ENCODE measurements at places on chromosomes 1 and 21.

DNA sequence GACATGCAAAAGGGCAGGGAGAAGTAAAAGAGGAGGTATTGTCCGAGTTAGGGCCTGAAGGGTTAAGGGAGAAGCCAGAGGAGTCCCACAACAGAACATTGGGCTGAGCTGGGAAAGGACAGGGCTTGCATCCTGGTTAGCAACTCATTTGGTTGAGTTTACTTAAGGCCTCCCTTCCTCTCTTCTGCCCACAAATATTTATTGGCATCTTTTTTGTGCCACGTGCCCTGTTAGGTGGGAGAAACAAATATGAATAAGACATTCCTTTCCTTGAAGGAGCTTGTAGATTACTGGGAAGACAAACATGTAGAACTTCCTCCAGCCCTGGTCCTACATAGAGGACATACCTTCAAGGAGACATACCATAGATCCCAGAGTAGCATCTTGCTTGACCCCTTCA is 53.0 kb upstream of the PRELP start:
- DNase-seq = no peak

- DNase-seq = no peak
These were observed 42.6 kb upstream of the USP25 start for GRCh38 chr21:15687208-15687607.

DNA sequence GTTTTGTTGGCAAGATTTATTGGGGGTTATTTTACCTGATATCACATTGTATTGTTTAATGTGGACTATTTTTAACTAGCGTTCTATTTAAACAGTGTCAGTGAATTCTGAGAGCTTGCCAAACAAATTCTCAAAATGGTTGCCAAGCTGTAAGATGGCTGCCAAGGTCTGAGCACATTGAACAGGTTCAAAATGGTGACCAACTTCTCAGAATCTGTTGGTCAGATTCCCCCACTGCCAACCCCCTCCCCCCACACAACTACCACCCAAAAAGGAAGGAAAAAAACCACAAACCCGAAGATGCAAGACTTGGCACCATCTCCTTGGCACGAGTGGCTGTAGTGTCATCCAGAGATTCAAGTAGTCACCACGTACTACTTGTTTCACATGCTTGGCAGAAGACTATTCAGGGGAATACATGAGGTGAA is 159.1 kb downstream of the NFIA start:
- DNase-seq = no peak

GRCh38 chr1:66699213-66699612 is 53.0 kb upstream of the DYNLT5 start:
- DNase-seq = no peak

DNA sequence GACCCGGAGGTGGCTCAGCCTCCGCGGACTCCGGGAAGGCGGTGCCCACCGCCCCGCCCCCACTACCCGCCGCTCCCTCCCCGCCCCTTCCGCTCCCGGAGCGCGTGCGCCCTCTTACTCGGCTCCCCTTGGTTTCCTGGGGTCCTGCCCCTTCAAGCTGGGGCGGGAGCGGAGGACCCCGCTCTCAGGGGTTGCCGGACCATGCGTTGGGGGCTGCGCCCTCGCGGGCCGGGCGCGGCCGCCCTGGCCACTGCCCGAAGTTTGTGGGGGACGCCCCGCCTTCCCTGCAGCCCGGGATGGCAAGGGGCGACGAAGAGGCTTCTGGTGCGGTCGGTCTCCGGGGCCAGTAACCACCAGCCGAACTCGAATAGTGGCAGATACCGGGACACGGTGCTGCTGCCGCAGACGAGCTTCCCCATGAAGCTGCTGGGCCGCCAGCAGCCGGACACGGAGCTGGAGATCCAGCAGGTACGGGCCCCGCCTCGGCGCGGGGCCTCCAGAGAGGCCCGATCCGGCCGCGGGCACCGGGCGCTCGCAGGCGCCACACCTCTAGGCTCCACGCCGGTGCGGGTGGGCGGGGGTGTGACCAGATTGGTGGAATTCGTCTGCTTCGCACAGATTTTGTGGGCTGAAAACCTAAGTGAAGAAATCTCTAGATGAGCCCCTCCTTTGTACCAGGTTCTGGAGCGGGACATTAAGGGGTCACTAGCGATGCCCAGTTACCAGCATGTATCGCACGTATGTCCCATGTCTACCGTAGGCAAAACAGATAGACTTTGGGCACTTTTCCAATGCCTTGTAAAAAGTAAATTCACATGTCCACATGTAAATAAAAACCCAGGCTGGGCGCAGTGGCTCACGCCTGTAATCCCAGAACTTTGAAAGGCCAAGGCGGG is at the start of gene IARS2:
Gene IARS2 (plus strand): TSS at position 117 of the 896 bp plus-strand sequence. CDS start 85 bp downstream, at position 202.
- peak; percentile 96 for DNase-seq

- no peak for DNase-seq
These were observed 10.9 kb upstream of the SAMD11 start for GRCh38 chr1:912740-913301.

GRCh38 chr1:208431721-208432120 is 187.5 kb upstream of the PLXNA2 start:
- peak; percentile 20 for DNase-seq

GRCh38 chr1:236608930-236609726 is 4.8 kb upstream of the HEATR1 start:
- DNase-seq = peak; percentile 23

- DNase-seq = no peak
These were observed 23.9 kb upstream of the SPATA6 start for GRCh38 chr1:48495911-48496310.

DNA sequence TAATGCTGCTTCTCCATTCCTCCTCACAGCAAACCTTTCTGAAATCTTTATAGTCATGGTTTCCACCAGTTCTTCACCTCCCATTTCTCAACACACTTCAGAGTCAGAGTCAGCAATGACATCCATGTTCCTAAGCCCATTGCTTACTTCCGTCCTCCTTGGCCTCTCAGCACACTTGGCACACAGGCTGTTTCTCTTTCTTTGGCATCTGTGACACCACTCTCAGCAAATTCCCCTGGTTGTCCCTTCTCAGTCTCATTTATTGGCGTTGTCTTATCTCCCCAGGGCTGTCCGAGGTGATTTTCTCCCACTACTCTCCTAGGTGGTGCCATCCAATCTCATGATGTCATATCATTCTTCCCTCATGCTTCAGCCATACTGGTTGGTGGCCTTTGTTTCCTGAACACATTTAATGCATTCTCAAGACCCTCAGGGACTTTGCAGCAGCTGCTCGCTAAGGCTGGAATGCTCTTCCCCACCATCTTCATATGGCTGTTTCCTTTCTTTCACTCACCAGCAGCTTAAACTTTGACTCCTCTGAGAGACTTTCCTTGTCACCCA is 3.3 kb upstream of the LGALS8 start:
- no peak for DNase-seq

DNA sequence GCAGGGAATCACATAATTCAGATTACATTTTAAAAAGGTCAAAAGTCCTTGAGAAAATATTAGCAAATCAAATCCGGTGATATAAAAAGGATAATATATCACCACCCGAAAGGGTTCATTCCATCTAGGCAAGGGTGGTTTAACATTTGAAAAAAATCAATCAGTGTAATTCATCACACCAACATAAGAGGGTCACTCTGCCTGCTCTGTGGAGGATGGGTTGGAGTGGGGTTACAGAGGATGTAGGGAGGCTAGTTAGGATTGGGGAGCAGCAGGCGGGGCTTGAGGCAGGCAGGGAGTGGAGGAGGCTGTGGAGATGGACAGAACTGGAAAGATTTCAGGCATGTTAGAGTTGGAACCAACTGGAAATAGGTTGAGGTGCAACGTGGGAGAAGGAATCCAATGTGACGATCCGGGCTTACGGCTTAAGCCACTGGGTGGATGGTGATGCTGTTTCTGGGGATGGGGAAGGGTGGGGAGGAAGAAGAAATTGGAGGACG is 12.5 kb downstream of the ADORA1 start:
- no peak for DNase-seq

DNA sequence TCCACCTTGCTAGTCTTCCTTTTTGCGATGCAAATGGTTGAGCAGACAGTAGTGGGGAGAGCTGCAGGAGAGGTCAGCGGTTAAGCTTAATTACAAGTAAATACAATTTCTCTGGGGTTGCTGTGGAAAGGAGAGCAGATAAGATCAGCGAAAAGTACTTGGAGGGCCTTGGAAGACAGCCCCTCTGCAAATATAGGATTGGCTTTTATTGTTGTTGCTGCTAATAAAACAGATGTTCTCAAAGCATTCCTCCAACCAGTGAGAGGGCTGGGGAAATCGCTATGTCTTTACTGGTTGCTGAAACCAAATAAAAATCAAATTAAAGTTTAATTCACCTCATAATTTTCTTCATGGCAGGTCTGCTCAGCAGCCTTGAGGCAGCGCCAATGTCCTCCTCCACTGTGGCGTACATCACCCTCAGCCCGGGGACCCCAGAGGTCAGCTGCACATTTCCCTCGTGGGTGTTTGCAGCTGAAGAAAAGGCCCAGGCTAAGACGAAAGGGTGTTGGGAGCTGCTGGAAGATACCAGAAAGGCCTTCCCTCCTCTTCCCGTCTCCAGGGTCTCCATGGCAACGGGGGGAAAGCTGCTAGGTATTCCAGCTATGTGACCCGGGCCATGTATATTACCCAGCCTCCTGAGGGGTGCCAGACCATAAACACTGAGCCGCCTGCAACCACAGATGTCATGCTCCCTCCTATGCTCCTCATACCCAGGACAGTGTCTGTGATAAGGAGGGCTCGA is 54.6 kb upstream of the POU2F1 start:
- no peak for DNase-seq

GRCh38 chr1:147719029-147719698 is 41.2 kb downstream of the GJA5 start:
- DNase-seq = no peak

- no peak for DNase-seq
These were observed 549.6 kb downstream of the KIF26B start for GRCh38 chr1:245704341-245704740.

GRCh38 chr1:17233675-17234320 is 15.1 kb upstream of the PADI3 start:
- DNase-seq = peak; percentile 86

DNA sequence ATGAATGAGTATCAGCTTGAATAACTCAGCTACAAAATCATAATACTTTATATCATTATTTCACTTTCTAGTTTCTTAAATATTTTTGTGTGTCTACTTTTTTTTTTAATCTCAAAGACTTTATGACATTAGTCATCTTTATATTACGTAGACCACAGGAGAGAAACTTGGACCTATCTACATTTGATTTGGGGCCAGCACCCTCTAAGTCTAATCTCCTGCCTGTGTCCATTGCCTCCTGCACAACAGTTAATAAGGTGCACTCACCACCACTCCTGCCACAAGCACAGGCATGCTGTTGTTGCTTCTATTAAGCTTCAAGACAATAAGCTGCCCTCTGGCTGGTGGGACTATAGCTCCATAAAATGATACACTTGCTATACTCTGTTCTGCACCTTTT is 70.4 kb downstream of the DIRAS3 start:
- DNase-seq = no peak

DNA sequence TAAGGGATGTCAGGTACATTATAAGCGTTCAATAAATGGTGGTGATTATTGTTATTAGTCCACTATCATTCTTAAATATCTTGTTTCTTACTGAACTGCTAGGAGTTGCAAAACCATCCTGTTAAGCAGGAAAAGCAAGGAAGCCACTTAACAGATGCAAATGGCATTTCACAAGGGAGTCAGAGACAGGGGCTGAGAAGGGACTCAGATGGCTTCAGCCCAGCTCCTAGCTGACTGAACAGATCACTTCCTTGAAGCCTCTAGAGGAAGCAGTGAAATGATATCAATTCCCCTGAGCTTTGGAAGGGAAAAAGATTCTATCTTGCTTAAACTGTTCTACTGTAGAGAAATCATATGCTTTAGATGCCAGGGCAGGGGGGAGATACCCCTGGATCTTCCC is 151.5 kb downstream of the ST6GALNAC5 start:
- no peak for DNase-seq

DNA sequence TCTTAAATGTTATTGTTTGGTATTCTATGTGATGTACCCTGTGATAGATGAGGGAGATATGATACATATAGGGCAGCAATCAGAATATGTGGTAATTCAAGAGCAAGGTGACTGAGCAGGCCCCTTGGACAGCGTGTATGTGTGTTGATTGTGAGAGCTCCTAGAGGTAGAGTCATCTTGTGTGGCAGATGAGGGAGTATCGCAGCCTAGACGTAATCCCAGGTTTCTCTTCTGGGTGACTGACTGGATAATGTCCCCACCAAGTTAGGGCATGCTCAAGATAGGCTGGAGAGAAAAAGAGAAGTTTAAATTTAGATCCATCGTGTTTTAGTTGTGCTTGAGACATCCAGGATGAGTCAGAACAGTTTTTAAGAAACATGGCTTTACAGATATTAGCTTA is 185.3 kb downstream of the ZP4 start:
- DNase-seq = no peak

DNA sequence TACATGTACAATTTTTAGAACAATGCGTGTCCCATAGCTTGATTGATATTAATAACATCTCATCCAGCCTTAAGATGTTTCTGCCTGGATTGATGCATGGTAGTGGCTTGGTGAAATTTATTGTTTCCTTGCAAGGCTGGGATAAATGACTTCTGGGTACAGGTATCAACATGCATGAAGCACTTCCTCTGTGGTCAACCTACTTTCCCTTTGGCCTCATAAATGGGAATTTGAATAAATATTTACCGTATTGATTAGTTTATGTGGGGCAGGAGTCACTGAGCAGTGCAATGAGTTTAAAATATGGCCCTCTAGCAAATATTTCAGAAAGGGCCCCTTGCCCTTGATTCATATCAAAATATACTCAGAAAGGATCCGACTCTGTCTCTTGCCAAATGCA is 83.9 kb upstream of the KCNE2 start:
- DNase-seq = no peak

DNA sequence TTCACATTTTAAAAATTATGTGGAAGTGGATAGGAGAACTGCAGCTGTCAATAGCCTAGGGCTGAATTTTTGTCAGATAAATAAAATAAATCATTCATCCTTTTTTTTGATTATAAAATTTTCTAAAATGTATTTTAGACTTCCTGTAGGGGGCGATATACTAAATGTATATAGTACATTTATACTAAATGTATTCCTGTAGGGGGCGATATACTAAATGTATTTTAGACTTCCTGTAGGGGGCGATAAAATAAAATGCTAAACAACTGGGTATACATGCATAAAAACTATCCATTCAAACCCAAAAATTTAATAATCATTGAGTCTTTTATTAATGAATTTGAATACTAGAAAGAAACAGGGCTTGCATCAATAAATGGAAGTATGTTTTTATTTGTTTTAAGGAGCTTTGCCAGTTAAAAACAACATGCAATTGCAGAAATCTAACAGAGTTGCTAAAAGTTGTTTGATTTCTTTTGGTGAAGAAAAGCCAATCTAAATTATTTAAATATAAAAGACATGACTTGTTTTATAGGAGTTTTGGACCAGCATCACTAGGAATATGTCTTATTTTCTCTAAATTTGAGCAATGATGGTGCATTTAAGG is 31.4 kb downstream of the CLCA1 start:
- DNase-seq = no peak

GRCh38 chr1:19328486-19328885 is 16.4 kb downstream of the SLC66A1 start:
- DNase-seq = no peak

DNA sequence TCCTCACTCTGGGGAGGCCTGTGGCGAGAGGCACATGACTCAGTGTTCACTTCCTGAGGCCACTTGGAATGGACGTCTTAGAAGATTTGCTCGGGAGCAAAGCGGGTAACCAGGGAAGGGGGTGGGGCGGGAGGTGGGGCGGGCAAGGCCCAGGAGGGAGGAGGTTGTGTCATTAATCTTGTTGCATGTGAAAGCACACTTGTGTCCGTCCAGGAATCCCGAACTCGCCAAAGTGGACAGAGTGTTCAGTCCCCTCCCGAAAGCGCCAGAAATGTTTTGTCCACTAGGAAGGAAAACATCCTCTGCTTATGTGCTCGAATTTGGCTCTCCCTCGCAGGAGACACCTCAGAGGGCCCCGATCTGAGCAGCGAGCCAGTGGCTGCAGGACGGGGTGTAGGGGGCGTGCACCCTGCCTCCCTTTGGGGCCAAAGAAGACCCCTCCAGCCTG is 84.2 kb downstream of the SPSB1 start:
- peak; percentile 79 for DNase-seq

Measured in AG08396 (cell line).